ENCODE measurements at places on chromosomes 5 and 9.

DNA sequence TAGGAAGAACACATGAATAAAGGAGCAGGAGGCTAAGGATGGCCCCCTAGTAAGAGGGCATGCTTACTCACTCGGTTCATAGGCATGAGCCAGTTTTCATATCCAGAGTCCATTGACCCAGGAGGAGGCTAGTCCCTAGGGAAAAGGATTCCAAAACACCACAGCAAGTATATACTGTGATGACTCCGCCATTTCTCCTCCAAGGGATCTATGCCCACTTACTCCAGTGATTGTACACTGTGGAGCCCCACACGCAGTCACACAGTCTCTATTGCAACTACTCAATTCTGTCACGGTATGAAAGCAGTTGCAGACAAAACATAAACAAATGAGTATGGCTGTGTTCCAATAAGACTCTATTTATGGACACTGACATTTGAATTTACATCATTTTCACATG, 117.7 kb upstream of the ALDH1B1 start:
- no peak for DNase-seq

DNA sequence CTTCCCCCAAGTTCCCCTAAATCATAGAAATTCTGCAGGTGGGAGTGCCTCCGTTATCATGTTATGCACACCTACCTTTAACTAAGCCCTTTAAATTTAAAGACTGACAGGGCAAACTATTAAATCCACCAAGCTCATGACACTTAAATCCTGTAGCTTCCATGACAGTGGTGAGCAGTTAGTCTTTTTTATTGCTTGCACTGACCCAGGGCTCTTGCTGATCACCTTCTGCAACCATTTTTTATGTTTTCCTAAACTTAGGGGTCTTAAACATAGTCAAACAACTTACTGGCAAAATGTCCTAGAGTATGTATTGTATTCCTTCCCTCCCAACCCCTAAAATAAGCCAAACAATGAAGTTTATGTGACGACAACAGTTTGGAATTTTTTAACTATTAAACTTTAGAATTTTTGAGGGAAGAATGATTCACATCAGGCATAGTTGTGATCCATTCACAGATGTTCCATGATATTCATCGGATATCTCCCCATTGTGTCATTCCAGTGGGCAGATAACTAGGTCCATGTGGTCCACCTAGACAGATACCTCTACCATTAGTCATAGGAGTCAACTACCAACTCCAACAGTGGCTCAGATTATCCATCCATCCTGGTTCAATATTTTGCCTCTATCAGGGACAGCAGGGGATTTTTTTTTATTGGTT, 283.1 kb downstream of the ADAMTS6 start:
- DNase-seq = no peak

GRCh38 chr5:33398501-33398900, 42.3 kb upstream of the TARS1 start:
- no peak for DNase-seq

DNA sequence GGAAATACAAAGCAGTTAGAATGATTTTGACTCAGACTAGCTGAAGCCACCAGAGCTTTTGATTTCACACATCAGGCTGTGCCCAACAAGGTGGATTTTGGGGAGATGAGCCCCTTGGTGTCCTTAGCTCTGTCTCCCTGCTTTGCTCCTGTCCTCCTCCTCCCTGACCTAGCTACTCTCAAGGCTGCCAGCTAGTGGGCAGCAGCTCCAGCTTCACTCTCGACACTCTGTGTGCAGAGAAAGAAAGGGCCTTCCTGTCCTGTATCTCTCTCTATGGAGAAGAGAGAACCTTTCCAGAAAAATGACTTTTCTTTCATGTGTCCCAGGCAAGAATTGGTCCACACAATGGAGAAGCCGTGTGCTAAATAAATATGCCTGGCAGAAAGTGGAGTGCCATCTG, 446.2 kb downstream of the SEMA5A start:
- DNase-seq = no peak

GRCh38 chr5:133240425-133241091, 188.7 kb downstream of the HSPA4 start:
- no peak for DNase-seq

- DNase-seq = no peak
Observed at GRCh38 chr9:128995791-128996190, 32.3 kb downstream of the SH3GLB2 start.

- no peak for DNase-seq
Observed at GRCh38 chr5:1175801-1176472, 25.5 kb upstream of the SLC6A19 start.

DNA sequence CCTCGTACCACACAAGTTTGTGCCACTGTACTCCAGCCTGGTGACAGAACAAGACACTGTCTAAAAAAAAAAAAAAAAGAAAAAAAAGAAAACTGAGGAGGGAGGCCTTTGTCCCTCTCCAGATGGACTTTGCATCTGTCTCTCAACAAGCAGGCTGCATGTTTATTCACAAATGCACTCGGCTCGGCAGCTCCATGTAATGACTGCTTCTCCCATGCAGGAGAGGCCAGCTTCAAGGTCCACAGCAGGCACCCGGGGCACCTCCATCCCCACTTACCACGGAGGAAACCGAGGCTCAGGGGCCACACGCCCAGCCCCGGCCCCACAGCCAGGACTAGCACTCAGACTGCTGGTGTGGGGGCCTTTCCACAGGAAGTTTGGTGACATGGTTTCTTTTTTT, 13.1 kb upstream of the NCS1 start:
- no peak for DNase-seq

- no peak for DNase-seq
Observed at GRCh38 chr9:28134446-28134976, 561.2 kb upstream of the C9orf72 start.

DNA sequence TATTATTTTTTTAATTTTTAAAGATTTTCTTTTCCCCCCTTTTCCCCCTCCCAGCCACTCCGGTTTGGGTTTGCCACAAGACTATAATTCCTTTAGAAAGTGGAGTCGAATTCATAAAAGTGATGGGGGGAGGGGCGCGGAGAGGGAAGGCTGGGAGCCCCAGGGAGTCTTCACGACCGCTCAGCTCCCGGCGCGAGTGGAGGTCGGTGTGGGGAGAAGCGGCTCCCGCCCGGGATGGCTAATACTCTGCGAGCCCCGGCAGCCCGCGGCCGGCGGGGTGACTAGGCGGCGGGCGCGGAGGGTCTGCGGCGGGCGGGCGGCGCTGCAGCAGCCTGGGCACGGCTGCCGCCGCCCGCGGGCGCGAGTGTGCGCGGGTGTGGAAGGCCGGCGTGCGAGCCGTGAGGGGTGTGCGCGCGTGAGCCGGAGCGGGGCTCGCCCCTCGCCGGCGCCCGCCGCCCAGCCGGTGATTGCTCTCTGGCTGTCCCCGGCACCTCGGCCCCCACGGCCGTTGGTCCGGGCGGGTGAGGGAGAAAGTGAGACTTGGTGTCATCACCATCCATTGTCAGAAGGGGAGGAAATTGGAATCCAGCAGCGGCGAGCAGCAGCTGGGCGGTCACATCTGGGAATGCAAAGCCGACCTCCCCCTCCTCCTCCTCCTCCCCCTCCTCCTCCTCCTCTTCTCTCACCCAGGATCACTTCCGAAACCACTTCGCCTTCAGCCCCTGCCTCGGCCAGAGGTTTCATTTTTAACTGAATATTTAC, at the start of gene PARP8:
Gene PARP8, plus strand, starts transcription at position 377 of the 762 bp plus-strand sequence. CDS start 459 bp downstream, outside the sequence.
- DNase-seq = peak; percentile 26

- no peak for DNase-seq
Observed at GRCh38 chr5:72540759-72541438, 33.7 kb upstream of the ZNF366 start.

- no peak for DNase-seq
Observed at GRCh38 chr5:170355601-170356098, 33.5 kb downstream of the KCNMB1 start.

DNA sequence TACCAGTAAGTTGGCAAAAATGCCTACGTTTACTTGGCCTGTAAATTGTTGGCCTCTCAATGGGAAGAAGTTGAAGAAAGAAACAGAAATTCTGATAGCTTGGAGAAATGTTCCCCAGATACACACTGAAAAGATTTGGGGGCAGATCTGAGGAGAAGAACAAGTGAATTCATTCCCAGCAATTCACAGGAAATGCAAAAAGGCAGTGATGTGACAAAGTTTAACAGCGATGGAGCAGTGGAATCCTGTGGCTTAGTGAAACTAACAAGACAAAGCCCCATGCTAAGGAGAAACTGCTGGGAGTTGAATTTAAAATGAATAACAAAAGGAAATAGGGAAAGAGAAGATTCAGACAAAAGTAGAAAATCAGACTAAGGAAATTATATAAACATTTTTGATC, 213.2 kb upstream of the EDIL3 start:
- DNase-seq = no peak

GRCh38 chr9:124271660-124272059, 13.9 kb downstream of the NEK6 start:
- no peak for DNase-seq

All from effector memory CD4-positive, alpha-beta T cell (primary cell).